NCI-H146 (cell line): ENCODE measurements at places on chromosomes 11 and 22.
A peak's percentile ranks its signal among the peaks of the same experiment; 100 is the strongest.

GRCh38 chr11:1908618-1909017 lies 10.9 kb upstream of the TNNT3 start:
- no peak for DNase-seq

- no peak for DNase-seq
Measured at GRCh38 chr11:129190087-129190486, 2.0 kb downstream of the ARHGAP32 start.

GRCh38 chr11:78830277-78830819 lies 255.7 kb upstream of the NARS2 start:
- peak; percentile 69 for DNase-seq

DNA sequence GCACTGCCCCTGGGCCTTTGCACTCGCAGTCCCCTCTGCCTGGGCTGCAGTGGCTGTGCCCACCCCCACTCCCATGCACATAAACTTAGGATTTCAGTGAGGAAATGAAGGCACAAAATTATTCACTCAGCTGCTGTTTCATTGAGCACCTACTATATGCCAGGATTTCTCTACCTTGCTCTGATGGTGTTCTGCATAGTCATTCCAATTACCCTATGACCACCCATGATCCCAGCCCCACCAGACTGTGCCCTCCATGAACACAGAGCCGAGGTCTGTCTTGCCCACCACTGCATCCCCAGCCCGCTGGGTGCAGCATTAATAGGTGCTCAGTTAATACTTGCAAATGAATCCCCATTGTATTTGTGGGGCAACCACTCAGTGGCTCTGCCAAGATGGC lies 10.9 kb downstream of the CYTH4 start:
- DNase-seq, result no peak

- peak; percentile 94 for DNase-seq
Measured at GRCh38 chr11:109729761-109730160, 307.8 kb downstream of the C11orf87 start.

DNA sequence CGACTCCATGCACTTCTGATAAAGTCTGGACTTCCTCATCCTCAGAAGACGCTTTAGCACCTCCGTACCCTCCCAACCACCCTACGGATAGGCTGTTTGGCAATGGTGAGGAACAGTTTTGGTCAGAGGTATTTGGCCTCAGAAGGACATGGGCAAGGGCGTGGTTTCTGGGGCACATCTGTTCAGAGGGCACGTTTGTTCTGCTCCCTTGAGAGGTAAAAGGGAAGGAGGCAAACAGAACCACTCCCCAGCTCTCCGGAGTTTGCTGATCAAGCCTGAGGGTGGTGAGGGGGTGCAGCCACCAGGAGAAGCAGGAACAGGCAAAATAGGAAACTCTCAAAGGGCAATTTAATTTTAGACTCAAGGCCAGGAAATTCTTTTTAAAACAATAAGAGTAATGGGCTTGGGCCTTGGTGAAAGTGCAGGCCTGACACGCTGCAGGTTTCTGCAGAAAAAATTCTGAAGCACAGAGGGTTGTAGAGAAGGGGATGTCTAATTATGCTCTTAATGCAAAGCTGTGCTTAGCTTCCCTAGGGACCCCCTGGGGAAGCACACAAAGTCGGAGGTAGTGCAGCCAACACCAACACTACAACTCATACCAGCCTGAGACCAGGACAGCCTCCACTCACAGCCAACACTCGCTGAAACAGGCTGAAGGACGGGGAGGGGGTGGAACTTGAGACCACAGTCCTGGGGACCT lies 23.3 kb downstream of the ETS1 start:
- no peak for DNase-seq

DNA sequence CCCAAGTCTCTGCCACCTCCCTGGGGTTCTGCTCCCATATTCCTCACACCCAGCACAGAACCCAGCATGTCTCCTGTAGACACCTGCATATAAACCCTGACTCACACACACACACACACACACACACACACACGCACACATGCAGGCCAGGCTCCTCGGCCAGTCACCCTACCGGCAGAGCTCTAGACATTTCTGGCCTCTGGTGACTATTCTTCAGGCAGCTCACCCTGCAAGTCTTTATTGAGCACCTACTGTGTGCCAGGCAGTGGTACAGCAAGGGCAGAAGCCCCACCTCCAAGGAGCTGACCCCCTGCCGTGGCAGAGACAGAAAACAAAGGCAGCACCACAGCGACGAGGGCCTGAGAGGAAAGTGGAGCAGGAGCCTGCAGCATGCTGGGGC lies 50.3 kb downstream of the CDKN1C start:
- DNase-seq, result peak; percentile 9

GRCh38 chr11:134366254-134366653 lies 34.5 kb downstream of the GLB1L2 start:
- no peak for DNase-seq

DNA sequence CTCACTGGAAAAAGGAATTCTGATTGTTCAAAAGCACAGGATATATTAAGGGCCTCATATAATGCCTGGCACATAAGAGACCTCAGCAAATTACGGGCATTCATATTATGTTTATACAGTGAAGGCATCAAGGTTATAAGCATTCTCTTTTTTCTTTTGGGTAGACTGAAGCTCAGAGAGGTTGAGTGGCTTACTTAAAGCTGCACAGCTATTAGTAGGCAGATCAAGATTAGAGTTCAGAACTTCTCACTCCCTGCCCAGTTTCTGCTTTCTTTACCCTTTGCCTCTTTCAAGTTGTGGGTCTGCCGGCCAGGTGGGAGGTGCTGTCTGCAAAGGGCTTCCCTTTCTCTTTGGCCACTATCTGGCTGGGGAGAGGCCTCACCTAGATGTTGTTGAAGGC lies 18.0 kb downstream of the CSF2RB start:
- no peak for DNase-seq

- no peak for DNase-seq
Measured at GRCh38 chr11:8756201-8756600, 73.6 kb downstream of the RPL27A start.

DNA sequence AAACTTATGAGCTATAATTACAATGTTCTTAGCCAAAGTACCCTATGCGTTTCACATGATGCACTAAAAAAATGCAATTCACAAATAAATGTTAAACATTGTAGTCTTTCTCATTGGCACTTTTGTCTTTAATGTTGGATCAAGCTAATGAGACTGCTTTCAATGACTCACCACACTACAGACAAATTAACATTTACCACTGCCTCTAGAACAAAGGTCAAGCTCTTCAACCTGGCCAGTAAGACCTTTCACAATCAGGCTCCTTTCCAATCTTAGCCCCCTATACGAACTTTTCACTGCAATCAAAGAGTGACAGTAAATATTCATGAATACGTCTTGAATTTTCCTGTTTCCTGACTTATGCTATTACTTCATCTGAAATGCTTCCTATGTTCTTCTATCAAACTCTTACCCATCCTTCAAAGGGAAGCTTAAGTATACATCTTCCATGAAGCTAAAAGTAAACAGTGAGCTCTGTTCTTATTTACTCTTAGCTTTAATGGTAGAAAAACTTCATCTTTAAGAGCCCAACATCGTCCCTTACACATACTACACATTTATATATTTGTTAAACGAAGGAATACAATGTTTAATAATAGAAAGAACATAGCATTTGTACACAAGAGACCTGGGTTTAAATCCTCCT lies 326.6 kb upstream of the PITPNB start:
- no peak for DNase-seq
